ENCODE measurements at places on chromosomes 12 and 14. TPM values are rescaled to one million over a fixed set of nuclear protein-coding genes. Genes with fewer than 3 reads are reported as not detected.

DNA sequence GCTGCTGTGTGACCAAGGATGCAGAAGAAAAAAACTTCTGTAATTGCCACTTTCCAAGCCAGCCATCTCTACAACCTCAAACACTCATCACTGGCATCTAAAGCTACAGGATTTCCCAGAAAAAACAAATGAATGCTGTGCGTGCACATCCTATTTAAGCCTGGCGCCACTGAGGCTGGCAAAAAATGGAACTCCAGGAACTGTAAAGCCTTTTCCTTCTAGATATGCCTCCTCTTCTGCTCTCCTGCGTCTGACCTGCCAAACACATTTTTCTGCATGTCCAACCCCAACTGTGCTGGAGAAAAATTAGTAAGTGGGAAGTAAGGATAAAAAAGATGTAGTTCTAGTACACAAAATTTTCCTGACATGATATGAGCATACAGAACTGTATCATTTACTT is 184.9 kb downstream of the ITPR2 start:
- no peak for DNase-seq

The EIF2S3B gene
- polyA plus RNA-seq: 0.42 TPM

The OLR1 gene
- 27.4 TPM for polyA plus RNA-seq

The OR6C76 gene
- not detected for polyA plus RNA-seq

The BCL2L14 gene
- polyA plus RNA-seq: not detected

DNA sequence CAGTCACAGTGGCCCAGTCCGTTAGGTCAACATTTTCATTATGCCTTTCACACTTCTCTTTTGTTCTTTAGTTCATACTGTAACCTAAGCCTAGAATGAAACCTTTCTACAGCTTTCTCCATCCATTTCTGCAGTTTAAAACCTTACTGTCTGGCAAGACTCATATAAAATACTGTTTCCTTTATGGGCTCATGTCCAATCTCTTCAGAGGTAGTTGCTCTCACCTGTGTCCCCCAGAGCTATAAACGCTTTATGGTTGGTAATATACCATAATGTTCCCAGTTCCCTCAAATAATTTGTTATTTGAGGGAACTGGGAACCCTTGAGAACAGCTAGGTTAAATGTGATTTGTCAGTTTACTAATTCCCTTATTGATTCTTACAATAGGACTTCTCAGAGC is 83.0 kb downstream of the SRGAP1 start:
- no peak for DNase-seq

GRCh38 chr14:73168274-73168673 is 32.0 kb downstream of the PSEN1 start:
- no peak for DNase-seq

The RNU6-8 gene
- polyA plus RNA-seq: not detected
